ENCODE measurements at places on chromosomes 12 and 14.

- DNase-seq = no peak
These were observed 243.1 kb upstream of the FOXN3 start for GRCh38 chr14:89660166-89660565.

- no peak for DNase-seq
These were observed 75.7 kb downstream of the DIP2B start for GRCh38 chr12:50580436-50580835.

GRCh38 chr12:75765170-75766059 is 254.0 kb upstream of the KRR1 start:
- DNase-seq = no peak

DNA sequence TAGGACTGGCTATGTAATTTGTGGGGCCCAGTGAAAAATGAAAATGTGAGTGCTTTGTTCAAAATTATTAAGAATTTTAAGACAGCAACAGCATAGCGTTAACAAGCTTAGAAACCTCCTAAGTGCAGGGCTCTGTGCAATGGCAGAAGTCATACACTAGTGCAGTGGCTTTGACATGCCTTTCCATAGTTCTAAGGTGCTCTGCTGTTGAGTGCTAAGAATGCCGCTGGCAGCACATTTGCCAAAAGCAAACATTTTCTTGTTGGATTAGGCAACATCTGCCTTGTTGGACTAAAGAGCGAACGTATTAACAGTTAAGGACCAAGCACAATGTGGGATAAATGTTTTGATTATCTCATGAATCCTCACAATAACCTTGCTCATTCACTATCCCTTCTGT is 244.9 kb upstream of the PDE3A start:
- no peak for DNase-seq

DNA sequence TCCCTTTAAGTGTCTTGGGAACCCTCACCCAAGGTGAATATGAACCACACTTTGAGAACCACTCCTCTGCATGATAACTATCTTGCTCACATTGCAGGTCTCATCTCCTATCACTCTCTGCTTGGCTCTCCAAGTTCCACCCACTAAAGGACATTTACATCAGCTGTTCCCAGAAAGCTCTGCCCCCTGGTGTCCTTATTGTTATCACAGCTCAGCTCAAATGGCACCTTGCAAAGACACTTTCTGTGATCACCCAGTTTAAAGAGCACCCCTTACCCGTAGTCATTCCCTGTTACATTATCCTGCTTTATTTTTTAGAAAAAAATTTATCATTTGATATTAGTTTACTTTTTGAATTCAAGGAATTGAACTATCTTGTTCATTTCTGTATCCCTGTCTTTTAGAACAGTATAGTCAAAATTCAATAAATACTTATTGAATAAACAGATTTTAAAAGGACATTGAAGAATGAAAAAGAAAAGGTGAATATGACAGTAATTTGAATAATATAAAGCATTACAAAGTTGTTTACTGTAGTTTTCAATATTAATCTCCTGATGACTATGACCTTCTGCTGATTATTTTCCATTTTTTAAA is 20.5 kb upstream of the GUCY2C start:
- DNase-seq = peak; percentile 61

DNA sequence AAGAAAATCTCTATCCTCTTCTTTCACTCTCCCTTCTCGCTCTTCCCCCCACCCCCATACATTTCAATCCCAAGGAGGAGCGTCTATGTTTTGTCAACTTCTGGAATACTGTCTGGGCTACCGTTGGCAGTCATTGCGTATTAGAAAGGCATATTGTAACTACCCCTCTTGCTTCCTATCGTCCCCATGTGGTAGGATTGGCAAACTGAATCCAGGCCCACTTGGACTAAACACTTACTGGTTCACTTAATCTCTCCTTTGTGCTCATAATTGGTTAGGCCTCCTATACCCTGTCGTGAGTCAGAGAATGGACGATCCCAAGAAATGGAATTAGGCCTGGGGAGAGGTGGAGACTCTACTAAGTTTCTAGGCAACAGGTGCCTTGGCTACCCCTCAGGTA is 68.8 kb upstream of the SLC8A3 start:
- DNase-seq = peak; percentile 35

- DNase-seq = no peak
These were observed 163.5 kb downstream of the MON2 start for GRCh38 chr12:62629971-62630739.

DNA sequence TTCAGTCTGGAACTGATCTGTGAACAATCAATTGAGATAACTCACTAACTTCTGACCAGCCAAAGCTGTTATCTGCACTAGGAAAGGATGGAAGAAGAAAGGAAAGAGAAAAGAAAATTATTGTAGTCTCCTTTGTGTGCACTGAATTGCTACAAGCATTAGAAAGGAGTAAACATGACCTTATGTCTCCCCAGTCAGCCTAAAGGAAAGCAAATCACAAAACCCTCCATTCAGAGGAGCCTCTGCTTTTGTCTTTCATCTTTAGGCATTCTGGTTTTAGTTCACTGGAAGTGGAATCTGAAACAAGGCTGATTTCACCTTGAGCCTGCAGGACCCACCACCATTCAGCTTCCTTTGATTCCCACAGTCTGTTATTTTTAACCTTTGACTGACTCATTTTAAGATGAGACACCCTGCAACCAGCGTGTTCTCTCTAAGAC is 26.0 kb downstream of the TBX3 start:
- DNase-seq = no peak

- DNase-seq = no peak
These were observed 56.2 kb downstream of the MIPOL1 start for GRCh38 chr14:37253905-37254304.

- DNase-seq = no peak
These were observed 10.5 kb downstream of the RNASE10 start for GRCh38 chr14:20515846-20516245.

GRCh38 chr12:91326058-91327027 is 143.7 kb upstream of the DCN start:
- peak; percentile 36 for DNase-seq

DNA sequence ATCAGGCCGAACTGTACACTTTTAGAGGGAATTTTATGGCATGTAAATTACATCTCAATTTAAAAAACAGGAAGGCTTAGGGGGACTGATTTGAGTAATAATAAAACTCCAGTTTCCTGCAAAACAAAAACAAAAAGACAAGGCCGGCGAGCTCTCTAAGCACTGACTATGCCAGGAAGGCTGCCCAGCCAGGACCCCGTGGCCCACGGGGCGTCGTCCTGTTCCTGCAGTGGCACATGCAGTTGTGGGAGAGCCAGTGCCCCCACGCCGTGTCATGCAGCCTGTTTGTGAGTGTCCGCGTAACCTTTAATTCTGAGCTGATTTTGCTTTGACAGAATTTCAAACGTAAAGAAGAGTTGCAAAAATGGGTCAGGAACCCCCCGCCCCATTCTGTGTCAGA is 10.5 kb downstream of the XRCC3 start:
- DNase-seq = no peak

DNA sequence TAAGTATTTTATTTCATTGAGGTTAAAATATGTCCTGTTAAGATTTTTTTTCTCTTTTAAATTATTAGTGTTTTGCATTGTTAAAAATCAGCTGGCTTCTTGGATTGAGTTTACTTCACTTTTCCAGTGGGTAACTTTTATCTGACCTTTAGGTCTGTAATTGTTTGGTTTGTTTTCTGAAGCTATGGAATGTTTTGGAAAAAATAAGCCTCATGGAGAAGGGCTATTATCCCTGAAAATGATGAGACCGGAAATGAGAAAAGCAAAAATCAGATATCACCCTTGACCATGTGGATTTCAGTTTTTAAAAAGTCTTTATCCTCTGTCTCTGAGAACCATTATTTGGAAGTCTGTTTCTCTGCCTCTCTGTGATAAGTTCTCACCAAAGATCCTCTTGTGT is 180.9 kb downstream of the RAD51B start:
- no peak for DNase-seq

- no peak for DNase-seq
These were observed 46.6 kb upstream of the LRIG3 start for GRCh38 chr12:58966939-58967338.

- no peak for DNase-seq
These were observed 135.9 kb upstream of the ATP2B1 start for GRCh38 chr12:89844539-89844938.

DNA sequence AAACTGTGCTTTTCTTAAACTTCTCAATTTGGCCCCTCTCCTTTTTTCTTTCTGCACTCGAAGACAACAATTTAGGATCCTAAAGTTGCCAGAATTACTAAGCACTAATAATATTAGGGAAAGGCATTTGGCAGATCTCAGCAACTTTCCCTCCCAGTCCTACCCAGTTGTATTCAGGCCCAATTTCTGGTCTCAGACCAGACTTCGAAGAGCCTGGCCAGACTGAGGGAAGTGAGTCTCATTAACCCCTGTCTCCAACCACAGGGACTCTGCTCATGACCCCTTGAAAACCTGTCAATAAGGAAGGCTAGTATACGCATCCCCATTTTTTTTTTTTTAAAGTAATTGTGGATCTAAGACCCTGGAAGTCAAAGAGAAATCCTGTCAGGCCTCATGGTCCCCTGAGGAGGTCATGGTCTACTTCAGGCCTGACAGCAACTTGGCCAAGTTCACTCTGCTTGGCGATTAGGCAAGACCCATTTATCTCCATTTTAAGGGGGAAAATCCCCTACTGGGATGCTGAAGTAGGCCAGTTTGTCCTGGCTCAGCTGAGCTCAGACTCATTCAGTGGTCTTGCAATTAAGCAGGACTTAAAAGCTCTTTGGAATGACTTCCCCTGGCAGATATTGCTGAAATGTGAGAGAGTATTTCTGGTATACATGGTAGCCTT is 521.0 kb downstream of the FUT8 start:
- DNase-seq = no peak

GRCh38 chr14:92400579-92401444 is 77.8 kb downstream of the SLC24A4 start:
- DNase-seq = no peak

DNA sequence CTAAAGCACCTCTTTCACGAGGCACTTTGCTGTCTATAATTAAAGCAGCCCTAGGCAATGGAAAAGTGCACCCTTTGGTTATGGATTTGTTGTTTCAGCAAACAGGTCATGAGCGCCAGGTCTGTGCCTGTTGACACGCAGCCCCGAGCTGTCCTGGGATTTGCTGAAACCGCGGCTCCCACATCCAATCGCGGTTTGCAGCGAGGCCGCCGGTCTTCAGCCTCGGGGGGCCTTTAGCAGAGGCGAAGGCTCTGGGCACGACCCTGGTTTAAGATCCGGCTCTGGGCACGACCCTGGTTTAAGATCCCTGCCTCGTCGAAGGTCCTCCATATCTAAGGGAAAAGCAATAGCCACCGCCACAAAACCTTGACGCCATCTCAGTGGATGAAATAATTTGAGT is 79.2 kb downstream of the GLT1D1 start:
- no peak for DNase-seq

DNA sequence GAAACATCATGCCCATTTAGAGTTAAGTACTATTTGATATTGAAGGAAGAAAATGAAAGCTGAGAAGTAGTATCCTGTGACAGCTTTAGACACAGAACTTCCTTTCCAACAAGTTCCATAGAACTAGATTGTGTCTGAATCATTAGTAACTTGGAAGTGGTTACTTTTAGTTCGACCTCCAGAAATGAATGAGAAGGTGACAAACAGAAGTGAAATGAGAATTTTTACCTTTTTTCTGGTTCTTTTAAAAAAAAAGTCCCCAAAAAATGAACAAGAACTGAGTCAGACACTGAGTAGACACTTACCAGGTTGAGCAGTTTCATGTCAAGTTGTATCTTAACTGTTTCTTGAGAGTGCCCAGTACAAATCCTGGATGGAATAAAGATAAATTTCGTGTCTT is 3.0 kb downstream of the ATP6V0A2 start:
- DNase-seq = no peak

DNA sequence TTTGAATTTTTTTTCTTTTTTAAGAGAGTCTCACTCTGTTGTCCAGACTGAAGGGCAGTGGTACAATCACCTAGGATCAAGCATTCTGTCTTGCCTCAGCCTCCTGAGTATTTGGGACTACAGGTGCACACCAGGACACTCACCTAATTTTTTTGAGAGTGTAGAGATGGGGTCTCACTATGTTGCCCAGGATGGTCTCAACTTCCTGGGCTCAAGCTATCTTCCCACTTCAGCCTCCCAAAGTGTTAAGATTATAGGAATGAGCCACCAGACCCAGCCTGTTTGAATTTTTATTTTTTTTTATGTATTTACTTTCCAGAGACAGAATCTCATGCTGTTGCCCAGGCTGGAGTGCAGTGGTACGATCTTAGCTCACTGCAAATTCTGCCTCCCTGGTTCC is 11.3 kb downstream of the BAZ1A start:
- DNase-seq = no peak

DNA sequence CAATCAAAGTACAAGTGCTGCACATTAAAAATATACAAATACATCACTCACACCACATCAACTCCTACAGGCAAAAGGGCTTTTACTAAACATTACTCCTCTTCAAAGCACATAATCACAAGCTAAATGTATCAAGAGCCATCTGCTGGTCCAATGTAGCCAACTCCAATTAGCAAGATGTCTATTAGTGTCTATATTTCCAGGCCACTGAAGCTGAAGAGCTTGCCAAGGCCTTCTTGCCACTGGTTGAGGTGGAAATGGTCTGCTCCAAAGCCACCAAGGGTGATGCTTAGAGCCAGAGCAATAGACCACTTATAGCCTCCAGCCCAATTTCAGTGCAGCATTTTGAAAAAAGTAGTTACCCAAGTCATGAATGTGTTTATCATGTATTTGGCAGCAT is 54.4 kb downstream of the RASSF9 start:
- DNase-seq = no peak

GRCh38 chr14:89773151-89773550 is 181.4 kb downstream of the EFCAB11 start:
- no peak for DNase-seq

DNA sequence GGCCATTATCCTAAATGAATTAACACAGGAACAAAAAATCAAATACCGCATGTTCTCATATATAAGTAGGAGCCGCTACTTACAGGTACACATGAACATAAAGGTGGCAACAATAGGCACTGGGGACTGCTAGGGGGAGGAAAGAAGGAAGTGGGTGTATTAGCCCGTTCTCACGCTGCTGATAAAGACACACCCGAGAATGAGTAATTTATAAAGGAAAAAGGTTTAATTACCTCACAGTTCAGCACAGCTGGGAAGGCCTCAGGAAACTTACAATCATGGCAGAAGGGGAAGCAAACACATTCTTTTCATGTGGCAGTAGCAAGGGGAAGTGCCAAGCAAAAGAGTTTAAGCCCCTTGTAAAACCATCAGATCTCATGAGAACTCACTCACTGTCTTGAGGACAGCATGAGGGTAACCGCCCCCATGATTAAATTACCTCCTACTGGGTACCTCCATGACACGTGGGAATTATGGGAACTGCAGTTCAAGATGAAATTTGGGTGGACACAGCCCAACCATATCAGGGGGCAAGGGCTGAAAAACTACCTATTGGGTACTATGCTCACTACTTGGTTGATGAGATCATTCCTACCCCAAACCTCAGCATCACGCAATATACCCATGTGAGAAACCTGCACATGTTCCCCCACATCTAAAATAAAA is 16.4 kb upstream of the MIA2 start:
- DNase-seq = no peak

GRCh38 chr12:59472273-59472672 is 123.6 kb upstream of the SLC16A7 start:
- peak; percentile 33 for DNase-seq

- no peak for DNase-seq
These were observed 48.0 kb upstream of the PDZRN4 start for GRCh38 chr12:41140117-41140516.
